ENCODE measurements at places on chromosomes 2 and 18. TPM values are rescaled to one million over a fixed set of nuclear protein-coding genes. Genes with fewer than 3 reads are reported as not detected.

Gene OLA1
- 67.3 TPM for total RNA-seq

Gene ZSWIM2
- not detected for total RNA-seq

Gene ABCG8
- total RNA-seq = not detected

Gene GPR45
- not detected for total RNA-seq

Gene RBMS1
- total RNA-seq = 54.5 TPM

Gene GRP
- total RNA-seq = not detected

Gene GNLY
- total RNA-seq = 43.2 TPM

Gene ATP5F1A
- 2,134 TPM for total RNA-seq

Gene CD28
- 0.44 TPM for total RNA-seq

Gene EPG5
- total RNA-seq = 18.2 TPM

Gene ALK
- total RNA-seq = 0.09 TPM

Gene SPIRE1
- 36.6 TPM for total RNA-seq

Gene ADD2
- 3.0 TPM for total RNA-seq

Gene CRYGD
- not detected for total RNA-seq

Gene PRPF40A
- 30.6 TPM for total RNA-seq

Gene USP34
- 65.5 TPM for total RNA-seq

Gene FOXI3
- not detected for total RNA-seq

Gene SLC9A4
- total RNA-seq = not detected

Gene ITGB6
- total RNA-seq = 1.9 TPM

Gene SP140
- total RNA-seq = 0.53 TPM

Gene DOCK10
- total RNA-seq = 2.4 TPM

Gene ANKRD23
- 6.0 TPM for total RNA-seq

Gene PMAIP1
- total RNA-seq = not detected

Gene MC2R
- total RNA-seq = not detected

Gene TEKT4
- total RNA-seq = not detected

Gene UBE2E3
- 59.1 TPM for total RNA-seq

Gene CIB4
- total RNA-seq = not detected

Gene EHD3
- 12.5 TPM for total RNA-seq

Gene HOXD12
- total RNA-seq = not detected

Gene PLGLB1
- 2.0 TPM for total RNA-seq

Gene FAM124B
- 3.9 TPM for total RNA-seq

Gene TRIM43
- total RNA-seq = not detected

Gene RSAD2
- 4.1 TPM for total RNA-seq

Gene DCC
- not detected for total RNA-seq

Gene HOXD1
- total RNA-seq = not detected

Gene ST6GAL2
- total RNA-seq = 0.15 TPM

Gene ZNF892
- 2.3 TPM for total RNA-seq

Gene HDHD2
- 52.4 TPM for total RNA-seq

Gene TIGD1
- total RNA-seq = 1.7 TPM

Gene FBXO15
- total RNA-seq = not detected

Gene FANCL
- 10.7 TPM for total RNA-seq

Gene DHRS9
- total RNA-seq = 1.3 TPM

Gene CEP68
- 25.9 TPM for total RNA-seq

Gene IL36RN
- not detected for total RNA-seq

Gene LOXHD1
- total RNA-seq = 0.92 TPM

Gene LCT
- not detected for total RNA-seq

Gene MYO5B
- total RNA-seq = 0.99 TPM

Measured in heart right ventricle (tissue), 16 donors.